Endothelial cell of umbilical vein (primary cell): ENCODE measurements at places on chromosomes 16 and 17.

GRCh38 chr17:681738-682529, 32.7 kb downstream of the VPS53 start:
- DNase-seq: no peak

GRCh38 chr17:55624772-55625433, 97.8 kb downstream of the TMEM100 start:
- no peak for DNase-seq

GRCh38 chr17:74182041-74182723, 21.3 kb upstream of the RPL38 start:
- DNase-seq: no peak

GRCh38 chr16:88282564-88283395, 100.0 kb upstream of the ZNF469 start:
- no peak for DNase-seq

DNA sequence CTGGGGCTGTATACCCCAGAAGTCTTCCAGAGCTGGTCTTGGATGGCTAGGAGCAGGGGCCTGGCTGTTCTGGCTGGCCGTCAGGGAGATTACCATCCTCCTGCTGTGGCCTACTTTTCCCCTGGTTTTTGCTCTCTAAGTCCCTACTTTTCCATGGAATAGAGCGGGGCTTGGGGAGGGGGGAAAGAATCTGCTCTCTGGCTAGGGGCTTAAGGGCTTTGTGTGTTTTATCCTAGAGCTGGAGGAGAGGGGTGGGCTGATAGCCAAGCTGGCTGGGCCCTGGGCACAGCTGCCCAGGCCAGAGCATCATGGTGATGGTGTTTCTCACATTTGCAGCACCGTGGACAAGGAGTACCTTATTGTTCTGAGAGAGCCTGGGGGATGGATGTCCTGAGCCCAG, 3.6 kb downstream of the NRN1L start:
- no peak for DNase-seq

DNA sequence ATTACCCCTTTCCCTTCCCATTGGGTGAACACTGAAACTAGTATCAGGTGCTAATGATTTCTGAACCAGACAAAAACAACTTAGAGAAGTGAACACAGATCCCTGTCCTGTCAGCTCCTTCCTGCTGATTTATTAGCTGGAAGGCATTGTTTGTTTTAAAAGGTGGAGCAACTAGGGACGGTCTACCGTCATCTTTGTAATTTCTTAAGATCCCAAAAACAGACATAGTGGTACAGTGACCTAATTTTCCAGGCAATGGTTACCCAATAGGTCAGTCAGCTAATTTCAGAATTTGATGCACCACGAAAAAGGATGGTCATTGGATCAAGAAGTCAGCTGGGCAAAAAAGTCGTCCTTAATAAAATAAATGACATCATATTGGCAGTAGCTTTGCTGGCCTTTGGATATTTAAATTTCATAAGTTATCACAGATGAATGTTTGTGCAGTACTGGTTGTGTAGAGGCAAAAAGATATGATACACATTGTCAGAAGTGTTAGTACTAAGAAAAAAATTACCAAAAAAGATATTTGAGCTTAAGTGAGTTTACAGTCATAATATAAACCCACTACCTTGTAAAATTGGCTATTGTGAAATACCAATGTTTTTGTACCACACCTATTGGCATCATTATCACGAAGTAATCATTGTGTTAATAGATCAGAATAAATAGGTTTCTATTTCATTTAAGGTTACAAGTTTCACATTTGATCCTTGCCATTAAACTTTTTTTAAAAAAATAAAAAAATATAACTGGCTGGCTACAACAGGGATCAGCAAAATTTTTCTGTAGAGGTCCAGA, 27.2 kb upstream of the KCNJ16 start:
- peak; percentile 30 for DNase-seq

- DNase-seq: no peak
Measured at GRCh38 chr16:81486540-81487061, 42.0 kb downstream of the CMIP start.

- no peak for DNase-seq
Measured at GRCh38 chr17:41707803-41708669, 4.1 kb upstream of the GAST start.
